Hematopoietic multipotent progenitor cell treated with erythropoietin and hydrocortisone succinate and interleukin-3 and kit ligand, for 17 days (in vitro differentiated cells): ENCODE measurements at places on chromosomes 3 and 15.

DNA sequence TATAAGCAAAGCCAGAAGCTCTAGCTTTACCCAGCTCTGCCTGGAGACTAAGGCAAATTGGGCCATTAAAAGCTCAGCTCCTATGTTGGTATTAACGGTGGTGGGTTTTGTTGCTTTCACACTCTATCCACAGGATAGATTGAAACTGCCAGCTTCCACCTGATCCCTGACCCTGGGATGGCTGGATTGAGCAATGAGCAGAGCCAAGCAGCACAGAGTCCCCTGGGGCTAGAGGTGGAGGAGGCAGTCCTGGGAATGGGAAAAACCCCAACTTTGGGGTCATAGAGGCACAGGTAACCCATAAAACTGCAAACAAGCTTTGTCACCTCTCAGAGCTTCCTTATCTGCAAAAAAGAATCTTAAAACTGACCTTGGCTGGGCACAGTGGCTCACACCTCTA is 6.6 kb downstream of the RHO start:
- no peak for DNase-seq

DNA sequence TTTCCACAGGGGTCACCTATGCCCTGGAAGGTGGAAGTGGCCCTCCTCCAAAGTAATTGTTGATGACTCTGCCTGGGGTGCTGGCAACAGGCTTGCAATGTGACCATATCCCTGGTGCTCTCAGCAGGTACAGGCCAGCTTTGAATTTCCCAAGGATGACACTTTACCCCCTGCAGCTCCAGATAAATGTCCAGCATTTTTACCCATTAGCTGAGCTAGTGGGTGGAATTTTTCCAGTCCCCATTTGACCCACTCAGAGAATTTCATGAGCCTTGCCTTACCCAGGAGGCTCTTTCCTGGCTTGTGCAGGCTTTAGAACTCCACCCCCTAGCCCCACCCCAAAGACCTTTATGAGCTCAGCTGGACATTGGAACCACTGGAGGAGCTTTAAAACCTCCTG is 77.6 kb downstream of the ST8SIA2 start:
- DNase-seq, result no peak

DNA sequence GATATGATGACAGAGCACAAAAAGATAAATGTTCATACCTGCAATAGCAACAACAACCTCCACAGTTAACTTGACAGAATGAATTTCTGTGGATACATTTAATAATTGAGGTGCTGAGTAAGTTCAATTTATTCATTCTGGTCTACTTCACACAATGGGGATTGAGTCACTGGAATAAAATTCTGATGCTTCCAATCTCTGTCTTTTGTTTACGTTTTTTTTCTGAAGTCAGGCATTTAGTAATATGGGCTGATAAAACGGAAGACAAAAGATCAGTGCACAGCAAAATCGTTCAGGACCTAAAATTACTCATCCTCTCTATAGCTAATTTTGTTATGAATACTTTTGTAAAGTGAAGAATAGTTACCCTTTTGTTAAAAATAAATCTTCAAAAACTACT is 565.9 kb upstream of the CCDC54 start:
- DNase-seq, result no peak

GRCh38 chr3:129286081-129286480 is 7.4 kb downstream of the HMCES start:
- DNase-seq, result no peak

- DNase-seq, result no peak
Measured at GRCh38 chr3:169026543-169027182, 636.8 kb downstream of the MECOM start.

- DNase-seq, result no peak
Measured at GRCh38 chr3:164903820-164904451, 174.4 kb downstream of the SI start.

- no peak for DNase-seq
Measured at GRCh38 chr3:177385831-177386301, 188.6 kb upstream of the TBL1XR1 start.

DNA sequence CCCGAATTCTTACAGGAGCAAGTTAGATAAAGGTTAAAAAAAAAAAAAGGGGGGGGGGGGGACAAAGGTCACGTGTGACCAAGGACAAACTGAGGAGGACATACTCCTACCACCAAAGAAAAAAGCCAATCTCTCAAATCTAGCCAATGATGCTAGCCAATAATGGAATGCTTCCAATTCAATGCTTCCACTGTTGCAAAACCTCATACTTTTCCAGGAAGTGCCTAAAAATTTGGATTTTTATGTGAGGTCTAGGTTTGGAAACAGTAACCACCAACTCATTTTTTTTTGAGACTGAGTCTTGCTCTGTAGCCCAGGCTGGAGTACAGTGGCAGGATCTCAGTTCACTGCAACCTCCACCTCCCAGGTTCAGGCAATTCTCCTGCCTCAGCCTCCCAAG is 11.4 kb downstream of the MSL2 start:
- DNase-seq, result no peak

DNA sequence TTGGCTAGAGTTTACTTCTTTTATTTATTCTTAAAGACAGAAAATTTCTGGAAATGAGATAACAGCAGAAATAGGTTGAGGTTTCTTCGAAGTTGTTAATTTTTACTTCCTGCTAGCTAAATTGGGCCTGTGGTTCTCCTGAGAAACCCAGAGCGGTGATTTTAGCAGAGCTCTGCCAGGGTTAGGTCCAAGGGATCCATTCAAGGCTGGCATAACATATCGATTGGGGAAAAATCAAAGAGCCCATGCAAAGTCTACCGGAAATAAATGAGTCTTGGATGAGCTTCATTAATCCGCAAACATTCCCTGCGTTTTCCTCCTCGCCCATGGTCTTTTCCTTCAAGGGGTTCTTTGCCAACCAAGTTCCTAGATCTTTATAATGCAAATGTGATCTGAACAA is 30.8 kb upstream of the MASP1 start:
- DNase-seq, result no peak

DNA sequence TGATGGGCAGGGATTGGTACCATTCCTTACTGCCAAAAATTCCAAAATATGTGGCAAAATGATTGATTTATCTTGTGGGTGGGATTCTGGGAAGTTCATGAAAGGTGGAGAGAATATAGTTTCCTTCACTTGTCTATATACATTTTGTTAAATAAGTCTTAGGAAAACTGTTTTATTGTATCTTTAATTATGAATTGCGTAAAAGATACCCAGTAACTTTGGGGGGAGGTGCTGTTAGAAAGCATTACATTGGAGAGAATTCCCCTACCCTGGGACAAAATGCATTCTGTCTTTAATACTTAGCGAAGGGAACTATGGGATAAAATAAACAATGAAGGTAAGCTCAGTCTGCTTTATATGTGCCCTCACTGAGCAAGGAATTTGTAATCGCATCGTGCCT is 4.6 kb downstream of the SETD5 start:
- no peak for DNase-seq

DNA sequence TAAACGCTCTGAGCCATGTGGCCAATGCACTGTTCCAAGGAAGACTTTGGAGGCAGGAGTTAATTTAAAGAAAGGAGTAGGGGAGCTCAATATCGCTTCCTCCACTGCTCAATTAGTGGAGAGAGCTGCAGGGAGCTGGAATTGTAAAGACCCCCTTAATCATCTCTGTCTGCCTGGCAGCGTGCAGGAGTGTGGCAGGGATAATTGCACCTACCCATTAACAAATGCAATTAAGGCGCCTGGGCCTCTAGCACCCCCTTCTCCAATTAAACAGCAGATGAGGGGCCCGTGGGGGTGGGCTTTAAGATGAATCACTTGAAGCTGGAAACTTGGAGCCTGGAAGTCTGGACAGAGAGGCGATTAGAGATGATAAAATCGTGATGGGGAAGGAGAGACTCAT is 61.7 kb upstream of the GLCE start:
- no peak for DNase-seq

- DNase-seq, result no peak
Measured at GRCh38 chr15:67819636-67820035, 5.7 kb upstream of the SKOR1 start.

- DNase-seq, result no peak
Measured at GRCh38 chr3:15426579-15427118, 695 bp downstream of the METTL6 start.

- DNase-seq, result no peak
Measured at GRCh38 chr3:195007151-195007550, 263.8 kb downstream of the XXYLT1 start.

- DNase-seq, result no peak
Measured at GRCh38 chr3:195123281-195123691, 147.7 kb downstream of the XXYLT1 start.

DNA sequence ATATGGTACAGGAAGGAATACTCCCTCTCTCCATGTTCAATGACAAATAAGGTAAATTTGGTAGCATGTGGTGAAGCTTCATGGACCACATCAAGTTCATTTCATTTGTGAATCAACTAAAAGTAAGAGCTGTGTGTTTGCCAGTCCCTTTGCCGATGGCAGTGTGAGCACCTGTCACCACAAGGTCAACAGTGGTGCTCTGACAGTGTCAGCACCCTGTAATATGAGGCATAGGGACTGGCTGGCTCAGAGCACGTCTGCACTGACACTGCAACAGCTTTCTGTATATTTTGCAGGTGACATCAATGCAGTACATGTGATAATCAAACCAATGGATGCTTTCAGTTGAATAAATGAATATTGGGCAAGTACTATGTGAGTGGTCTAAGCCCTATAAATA is 852.4 kb downstream of the TUSC7 start:
- DNase-seq, result no peak

DNA sequence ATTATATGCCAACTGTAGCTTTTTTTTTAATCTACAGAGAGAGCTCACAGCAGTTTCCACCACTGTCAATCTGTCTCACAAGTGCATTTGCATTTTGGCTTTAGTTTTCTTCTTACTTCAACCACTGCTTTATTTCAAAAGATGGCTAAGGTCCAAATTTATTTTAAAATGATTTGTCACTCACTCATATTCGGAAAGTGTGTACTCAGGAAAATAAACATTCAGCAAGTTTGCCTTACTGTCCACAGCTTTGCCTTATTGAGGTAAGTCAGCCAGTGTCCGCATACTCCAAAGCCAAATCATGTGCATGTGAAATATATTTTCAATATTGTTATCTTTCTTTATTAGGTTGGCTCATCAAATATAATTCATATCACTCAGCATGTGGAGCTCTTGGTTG is 240.7 kb upstream of the ARHGEF26 start:
- no peak for DNase-seq

- DNase-seq, result no peak
Measured at GRCh38 chr3:112855883-112856282, 9.2 kb upstream of the CD200R1L start.

DNA sequence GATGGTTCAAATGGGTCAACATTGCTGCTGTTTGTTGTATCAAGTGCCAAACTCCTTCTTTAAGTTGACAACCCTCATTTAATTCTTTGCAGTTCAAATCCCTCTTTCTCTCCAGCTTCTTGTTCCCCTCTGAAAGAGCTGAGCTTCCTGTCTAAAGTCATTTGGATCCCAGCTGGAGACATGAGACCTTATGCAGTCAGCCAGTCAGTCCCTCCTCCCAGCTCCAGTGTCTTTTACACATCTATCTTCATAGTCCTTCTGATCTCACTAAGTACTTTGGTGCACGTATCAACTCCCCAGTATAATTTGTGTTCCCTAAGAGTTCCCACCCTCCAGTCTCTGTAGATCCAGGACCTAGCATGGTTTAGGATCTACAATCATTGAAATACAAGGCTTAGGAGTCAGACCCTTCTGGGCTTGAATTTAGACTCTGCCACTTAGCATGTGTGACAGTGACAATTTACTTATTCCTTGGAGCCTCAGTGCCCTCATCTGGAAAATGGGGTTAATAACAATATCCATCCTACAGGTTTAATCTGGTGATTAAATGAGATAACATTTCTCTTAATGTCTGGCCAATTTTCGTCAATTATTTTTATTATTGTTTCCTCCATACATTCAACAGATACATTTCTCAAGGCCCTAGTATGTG is 102.8 kb upstream of the SEMA6D start:
- no peak for DNase-seq

DNA sequence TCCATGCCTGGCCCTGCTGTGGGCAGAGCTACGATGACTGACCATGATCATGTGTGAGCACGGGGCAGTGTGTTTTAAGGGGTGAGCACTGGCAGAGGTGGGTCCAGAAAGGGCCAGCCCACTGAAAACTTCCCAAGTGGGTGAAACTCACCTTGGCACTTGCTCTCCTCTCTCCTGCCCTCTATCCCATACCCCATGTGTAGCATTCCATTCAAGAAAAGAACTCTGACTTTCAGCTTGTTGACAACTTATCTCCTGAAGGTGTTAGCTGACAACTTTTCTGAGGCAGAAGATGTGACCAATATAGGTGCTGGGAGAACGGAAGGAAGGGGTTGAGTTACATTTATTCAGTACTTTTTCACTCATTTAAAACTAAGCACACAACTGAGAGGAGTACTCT is 305.2 kb downstream of the RORA start:
- DNase-seq, result no peak

GRCh38 chr3:435161-435560 is 238.6 kb downstream of the CHL1 start:
- no peak for DNase-seq

- no peak for DNase-seq
Measured at GRCh38 chr15:50138391-50138790, 19.4 kb upstream of the ATP8B4 start.

DNA sequence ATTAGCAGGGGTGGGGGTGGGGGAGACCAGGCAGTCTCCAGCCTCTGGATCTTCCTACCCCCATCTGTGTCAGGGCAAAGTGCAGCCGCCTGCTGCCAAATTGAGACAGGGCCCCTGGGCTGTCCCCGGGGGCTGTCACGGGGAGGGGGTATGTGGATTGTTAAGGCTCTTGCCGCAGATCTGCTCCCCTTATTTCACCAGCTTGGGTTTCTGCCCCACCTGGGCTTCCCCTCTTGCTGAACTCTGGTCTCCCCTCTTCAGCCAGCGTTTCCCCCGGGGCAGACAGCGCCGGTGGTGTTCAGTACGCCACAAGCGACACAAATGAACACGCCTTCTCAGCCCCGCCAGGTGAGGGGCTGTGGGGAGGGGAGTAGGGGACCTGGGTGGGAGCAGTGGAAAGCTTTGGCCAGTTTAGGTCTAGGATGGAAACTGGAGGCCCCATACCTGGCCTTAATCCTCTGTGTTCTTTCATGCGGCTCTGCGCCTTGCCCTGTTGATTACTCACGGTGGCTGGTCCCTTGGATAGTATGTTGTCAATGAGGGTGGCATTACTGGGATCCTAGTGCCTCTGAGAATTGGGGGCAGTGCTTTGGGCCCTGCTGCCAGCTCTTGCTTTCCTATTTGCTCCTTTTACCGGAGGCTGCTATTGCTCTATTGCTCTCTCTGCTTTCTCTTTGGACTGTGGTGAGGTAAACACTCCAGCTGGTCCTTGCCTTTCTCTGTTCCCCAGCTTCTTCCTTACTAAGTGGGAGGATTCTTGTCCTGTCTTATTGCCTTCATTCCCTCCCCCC is 1.7 kb downstream of the EIF4G1 start:
- DNase-seq, result peak; percentile 50

DNA sequence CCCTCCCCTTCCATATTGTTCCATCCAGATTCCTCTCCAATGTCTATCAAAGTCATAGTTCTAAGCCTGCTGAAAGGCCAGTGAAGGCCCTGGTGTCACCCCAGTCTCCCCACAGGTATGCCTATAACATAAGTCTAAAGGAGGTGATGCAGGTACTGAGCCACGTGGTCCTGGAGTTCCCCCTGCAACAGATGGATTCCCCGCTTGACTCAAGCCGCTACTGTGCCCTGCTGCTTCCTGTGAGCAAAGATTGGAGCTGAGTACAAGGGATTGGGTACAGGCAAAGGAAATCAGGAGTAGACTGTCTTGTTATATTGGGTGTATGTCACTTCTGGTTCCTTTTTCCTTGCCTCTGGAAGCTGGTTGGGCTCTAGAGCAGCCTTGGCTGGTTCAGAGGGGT is 8.2 kb downstream of the EIF2B5 start:
- no peak for DNase-seq

GRCh38 chr15:70436428-70436827 is 326.9 kb downstream of the UACA start:
- no peak for DNase-seq
